ENCODE measurements at places on chromosomes 3 and 15.

GRCh38 chr15:55549305-55549704, 38.8 kb downstream of the PYGO1 start:
- DNase-seq, result no peak

GRCh38 chr3:41116851-41117250, 82.5 kb upstream of the CTNNB1 start:
- DNase-seq, result no peak

DNA sequence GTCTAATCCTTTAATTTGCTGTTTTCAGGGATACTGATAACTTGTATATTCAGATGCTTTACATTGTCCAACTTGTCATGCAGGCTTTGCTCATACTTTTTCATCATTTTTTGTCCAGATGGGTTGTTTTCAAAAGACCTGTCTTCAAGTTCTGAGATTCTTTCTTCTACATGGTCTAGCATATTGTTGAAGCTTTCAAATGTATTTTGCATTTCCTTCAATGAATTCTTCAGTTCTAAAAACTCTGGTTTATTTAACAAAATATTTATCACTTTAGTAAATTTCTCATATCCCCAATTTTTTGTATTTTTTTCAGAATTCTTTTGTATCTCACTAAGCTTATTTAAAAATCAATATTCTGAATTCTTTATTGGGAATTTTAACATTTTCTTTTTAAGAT, 388.3 kb upstream of the IL12A start:
- no peak for DNase-seq

- DNase-seq, result no peak
Measured at GRCh38 chr3:42873221-42873982, 2.3 kb downstream of the CYP8B1 start.

GRCh38 chr3:183845608-183846288, 20.4 kb upstream of the MAP6D1 start:
- no peak for DNase-seq

DNA sequence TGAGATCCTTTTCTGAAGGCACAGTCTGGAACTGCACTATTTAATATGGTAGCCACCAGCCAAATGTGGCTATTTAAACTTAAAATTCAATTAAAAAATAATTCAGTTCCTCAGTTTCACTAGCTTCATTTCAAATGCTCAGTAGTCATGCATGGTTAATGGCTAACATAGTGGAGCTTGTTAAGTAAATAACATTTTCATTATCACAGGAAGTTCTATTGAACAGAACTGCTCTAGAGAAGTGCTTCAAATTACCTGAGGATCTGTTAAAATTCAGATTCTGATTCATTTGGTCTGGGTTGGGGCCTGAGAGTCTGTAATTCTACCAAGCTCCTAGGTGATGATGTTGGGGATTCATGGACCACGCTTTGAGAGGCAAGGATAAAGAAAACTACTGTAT, 109.6 kb upstream of the THRB start:
- DNase-seq, result no peak

- no peak for DNase-seq
Measured at GRCh38 chr3:140822401-140823047, 119.1 kb upstream of the SLC25A36 start.

Measured in AG09309 (cell line).